Activated CD4-positive, CD25-positive, alpha-beta regulatory T cell (primary cell): ENCODE measurements at places on chromosomes 6 and 20.

- DNase-seq = no peak
Measured at GRCh38 chr20:41748051-41748450, 129.9 kb upstream of the CHD6 start.

DNA sequence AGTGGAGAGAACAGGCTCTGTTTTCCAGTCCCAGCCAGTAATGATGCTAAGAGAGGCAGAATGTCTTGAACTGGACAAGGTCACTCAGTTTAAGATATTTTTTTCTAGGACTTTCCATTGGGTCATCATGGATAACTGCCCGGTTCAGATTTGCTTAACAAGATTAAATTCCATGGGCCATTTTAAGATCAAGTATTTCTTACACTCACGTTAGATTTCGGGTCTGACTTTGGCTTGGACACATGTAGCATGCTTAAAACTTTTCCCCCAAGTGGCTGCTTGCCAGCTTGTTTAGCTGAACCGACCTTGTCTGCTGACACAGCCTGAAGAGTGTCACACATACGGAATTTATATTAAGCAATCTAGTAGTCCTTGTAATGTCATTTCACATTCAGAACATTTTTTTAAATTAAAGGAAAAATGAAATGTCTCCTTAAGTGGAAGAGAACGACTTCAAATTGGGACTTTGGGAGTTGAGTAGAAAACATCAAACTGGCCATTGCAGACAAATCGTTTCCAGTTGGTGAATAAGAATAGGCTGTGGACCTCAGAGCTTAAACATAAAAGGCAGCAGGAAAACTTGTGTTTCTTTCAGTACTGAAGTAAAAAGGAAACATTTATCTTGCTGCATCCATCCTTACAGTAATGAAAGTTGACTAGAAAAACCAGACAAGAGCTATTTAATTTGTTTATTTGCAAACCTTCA is 29.0 kb downstream of the ARMC2 start:
- DNase-seq = no peak

DNA sequence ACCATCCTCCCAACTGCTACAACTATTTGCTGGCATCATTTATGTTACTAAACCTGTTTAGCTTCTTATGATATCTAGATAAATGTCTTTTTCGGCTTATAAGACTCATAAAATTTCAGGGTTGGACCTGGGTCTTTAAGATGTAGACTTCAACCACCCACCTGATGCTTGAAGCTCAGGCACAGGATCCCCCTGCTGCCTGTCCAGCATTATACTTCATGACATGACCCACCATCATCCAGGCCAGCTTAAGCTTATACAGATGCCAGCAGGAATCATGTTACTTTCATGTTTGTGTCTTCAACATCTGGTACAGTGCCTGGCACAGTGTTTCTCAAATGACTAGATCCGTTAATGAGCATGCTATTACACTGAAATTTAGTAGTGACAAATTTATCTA is 47.4 kb downstream of the SLC17A5 start:
- no peak for DNase-seq

- no peak for DNase-seq
Measured at GRCh38 chr6:87968435-87969278, 79.0 kb upstream of the SPACA1 start.

DNA sequence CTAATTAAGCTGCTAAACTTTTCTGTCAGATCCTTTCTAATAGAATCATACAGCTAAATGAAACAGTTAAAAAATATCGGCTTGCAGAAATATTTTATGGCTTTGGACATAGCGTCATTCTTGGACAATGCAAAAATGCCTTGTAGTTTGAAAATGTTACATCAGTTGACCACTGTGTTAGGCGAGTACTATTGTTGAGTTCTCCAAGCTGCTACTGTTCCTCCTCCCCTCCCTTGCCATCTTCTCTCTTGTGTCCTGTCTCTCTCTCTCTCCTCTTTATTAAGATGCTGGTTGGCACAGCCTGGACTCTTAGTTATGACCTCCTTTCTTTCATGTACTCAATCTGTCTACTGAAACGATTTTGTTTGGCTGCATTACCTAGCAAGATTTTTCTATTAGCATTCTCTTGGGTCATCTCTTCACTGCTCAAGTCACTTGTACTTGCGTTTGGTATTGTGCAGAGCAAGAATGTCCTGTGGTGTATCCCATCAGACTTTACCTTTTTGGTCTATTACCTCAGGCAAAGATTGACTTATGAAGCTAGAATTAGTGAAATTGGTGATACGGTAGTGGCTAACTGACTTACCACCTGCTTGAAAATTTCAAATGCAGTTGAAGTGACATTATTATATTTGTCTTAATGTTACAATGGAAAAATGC is 127.9 kb downstream of the FARS2 start:
- no peak for DNase-seq

- DNase-seq = no peak
Measured at GRCh38 chr6:124937645-124938044, 24.6 kb upstream of the RNF217 start.

DNA sequence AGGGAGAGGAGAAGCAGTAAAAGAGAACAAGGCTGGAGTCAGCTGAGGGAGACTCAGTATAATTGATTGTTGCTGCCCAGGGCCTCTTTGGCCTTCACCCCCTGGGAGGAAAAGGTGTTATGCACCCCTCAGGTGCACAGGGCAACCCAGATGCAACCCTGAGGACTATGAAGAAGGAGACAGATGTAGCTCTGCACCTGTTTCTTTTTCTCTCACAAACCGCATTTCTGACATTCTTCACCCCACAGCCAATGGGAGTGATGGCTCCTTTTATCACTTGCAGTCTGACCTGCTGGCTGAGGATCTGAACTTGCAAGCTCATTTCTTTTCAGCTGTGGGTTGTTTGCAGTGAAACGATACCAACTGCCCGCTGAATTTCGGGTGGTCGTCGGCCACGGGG is 64.1 kb upstream of the F13A1 start:
- DNase-seq = no peak

- DNase-seq = peak; percentile 32
Measured at GRCh38 chr6:131135244-131136020, at the start of gene AKAP7. TSS of gene AKAP7 (plus strand) at chr6:131135467. CDS start at chr6:131135764, 297 bp downstream.

DNA sequence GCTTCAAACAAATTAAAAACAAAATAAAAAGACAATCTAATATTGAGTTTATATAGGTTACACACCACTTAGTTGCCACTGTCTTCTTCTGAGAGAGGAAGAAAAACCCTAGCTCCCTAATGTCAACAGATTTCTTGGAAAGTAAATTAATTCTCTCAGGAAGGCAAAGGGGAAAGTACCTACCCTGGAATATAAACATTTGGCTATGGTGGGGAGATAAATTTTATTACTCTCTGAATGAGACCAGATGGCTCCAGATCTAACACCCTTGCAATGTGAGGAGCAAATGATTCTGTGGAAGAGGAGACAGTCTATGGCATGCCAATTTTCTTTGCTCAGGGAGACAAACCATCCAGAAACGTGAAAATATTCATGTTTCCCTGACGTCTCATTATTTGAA is 4.3 kb upstream of the IL20RA start:
- no peak for DNase-seq

DNA sequence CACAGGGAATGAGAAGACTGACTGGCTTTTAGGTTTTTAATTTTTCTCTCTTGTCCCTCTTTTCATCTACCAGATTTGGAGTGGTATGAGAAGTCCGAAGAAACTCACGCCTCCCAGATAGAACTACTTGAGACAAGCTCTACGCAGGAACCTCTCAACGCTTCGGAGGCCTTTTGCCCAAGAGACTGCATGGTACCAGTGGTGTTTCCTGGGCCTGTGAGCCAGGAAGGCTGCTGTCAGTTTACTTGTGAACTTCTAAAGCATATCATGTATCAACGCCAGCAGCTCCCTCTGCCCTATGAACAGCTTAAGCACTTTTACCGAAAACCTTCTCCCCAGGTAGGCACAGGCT is 644 bp downstream of the MAD2L1BP start:
- no peak for DNase-seq

DNA sequence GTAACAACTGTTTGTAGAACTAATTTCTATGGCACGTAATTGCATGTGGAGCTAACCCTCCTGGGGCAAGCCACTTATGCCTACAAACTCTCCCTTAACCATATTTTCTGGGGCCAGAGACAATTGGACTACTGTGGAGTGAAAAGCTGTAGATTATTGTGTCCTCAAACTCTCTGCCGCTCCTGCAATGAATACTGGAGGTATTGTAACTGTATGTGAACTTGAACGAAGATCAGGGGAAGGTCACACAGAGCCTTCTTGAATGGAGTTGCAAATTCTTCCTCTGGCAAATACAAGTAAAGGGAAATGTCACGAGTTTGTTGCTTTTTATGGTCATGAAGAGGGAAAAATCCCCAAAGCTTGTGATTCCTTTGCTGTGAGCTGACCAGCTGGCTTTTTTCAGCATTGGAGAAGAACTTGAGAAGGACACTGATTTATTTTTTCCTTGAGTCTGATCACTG is 18.2 kb downstream of the AKAP12 start:
- no peak for DNase-seq

DNA sequence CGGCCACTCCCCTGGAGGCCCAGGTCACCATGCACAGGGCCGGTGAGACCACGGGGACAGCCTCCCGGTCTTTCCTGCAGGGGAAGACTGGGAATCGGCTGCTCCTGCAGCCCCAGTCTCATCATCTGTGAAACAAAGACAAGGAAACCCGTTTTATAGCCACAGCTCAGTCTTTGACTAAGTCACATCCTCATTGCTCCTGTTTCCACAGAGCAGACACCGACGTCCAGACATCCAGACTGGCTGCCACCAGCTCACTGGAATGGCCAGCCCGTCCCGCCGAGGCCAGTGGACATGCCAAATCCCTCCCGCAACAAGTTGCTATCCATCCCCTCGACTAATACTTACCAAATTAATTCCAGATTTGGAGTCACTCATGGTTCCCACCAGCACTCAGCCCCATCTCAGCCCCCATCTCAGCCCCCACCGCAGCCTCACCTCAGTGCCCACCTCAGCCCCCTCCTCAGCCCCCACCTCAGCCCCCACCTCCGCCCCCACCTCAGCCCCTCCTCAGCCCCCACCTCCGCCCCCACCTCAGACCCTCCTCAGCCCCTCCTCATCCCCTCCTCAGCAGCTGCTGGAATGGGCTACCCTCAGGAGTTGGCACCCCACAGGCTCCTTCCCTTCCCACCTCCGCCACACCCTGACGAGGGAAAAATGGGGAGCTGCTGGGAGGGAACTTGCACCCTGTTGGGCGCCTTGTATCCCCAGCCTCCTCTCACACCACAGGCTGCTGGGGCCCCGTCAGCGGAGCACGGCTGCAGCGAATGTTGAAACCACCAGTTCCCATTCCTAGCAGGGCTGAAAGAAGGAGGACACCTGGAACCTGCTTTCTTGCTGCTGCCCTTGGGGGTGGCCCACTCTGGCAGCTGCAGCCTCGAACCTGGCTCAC is 48.7 kb downstream of the YTHDF1 start:
- no peak for DNase-seq

- DNase-seq = no peak
Measured at GRCh38 chr6:100491952-100492670, 27.4 kb upstream of the SIM1 start.

DNA sequence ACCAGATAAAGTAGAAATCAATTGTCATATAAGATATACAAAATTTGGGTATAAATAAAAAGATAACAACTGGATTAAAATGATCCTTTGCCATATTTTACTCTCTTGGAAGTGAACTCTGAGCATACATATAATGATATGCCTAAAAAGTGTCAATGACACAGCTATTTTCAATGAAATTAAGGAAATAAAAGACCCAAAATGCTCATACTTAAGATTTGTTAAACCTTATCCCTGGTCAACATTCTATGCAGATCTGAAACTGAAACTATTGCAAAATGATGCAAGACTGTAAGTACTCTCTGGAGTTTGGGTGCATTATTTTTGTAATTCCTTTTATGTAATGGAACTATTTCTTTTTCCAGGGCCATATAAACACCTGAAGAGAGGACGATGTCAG is 119.0 kb upstream of the SGK1 start:
- DNase-seq = no peak

DNA sequence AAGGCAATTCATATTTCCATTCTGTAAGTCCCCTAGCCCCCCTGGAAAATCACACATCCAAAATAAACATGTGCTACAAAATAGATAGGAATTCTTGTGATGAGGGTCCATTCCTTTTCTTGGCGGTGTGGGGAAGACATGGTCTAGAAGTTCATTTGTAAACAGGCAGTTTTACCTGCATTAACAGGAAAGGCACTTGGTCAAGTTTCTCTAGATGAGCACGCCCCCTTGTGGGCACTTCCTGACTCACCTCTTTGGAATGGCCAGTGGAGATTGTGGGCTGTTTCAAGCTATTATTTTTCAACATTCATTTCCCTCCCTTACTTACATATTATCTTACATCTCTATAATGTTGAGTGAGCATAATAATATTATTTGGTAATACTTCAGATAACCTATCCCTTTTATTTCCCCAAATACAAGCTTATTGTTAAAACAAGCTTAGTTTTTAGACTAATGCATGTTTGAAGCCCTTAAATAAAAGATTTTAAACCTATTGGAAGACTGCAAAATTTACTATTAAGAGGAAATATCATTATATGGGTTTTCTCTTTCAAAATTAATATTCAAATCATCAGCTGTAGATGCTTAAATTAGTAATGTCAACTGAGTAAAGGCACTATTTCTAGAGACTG is 92.1 kb downstream of the TASP1 start:
- peak; percentile 30 for DNase-seq

- DNase-seq = no peak
Measured at GRCh38 chr6:149454346-149454848, 30.4 kb downstream of the ZC3H12D start.
